ENCODE measurements at places on chromosomes 4 and X. TPM values are rescaled to one million over a fixed set of nuclear protein-coding genes. Genes with fewer than 3 reads are reported as not detected.

The EDA2R gene
- total RNA-seq: 11.0 TPM

The CLGN gene
- total RNA-seq: 5.3 TPM

The CLDN34 gene
- total RNA-seq: not detected

The NAA11 gene
- total RNA-seq: not detected

The DDX53 gene
- not detected for total RNA-seq

The ITIH6 gene
- not detected for total RNA-seq

The UGT8 gene
- 0.13 TPM for total RNA-seq

The GPC3 gene
- total RNA-seq: not detected

The ATP1B4 gene
- not detected for total RNA-seq

The PI4K2B gene
- total RNA-seq: 8.1 TPM

The SPANXA1 gene
- not detected for total RNA-seq

The LDOC1 gene
- total RNA-seq: 101 TPM

The PDZD4 gene
- 3.8 TPM for total RNA-seq

The PCYT1B gene
- total RNA-seq: not detected

The FGFR3 gene
- 2.2 TPM for total RNA-seq

The NCAPG gene
- 28.9 TPM for total RNA-seq

The XKRX gene
- total RNA-seq: 0.29 TPM

The BST1 gene
- total RNA-seq: 17.1 TPM

The GABRQ gene
- total RNA-seq: 0.32 TPM

The ZNF630 gene
- total RNA-seq: 0.55 TPM

The PCDH7 gene
- total RNA-seq: 0.03 TPM

The IRAK1 gene
- total RNA-seq: 234 TPM

The PSAPL1 gene
- total RNA-seq: 0.13 TPM

The EVC2 gene
- total RNA-seq: 2.5 TPM

The HDAC8 gene
- total RNA-seq: 22.7 TPM

The KLHL5 gene
- 59.4 TPM for total RNA-seq

The HSFX1 gene
- total RNA-seq: 0.14 TPM

The PAGE4 gene
- not detected for total RNA-seq

The TBC1D1 gene
- total RNA-seq: 25.5 TPM
